ENCODE measurements at places on chromosomes 5 and 9.

- DNase-seq = no peak
Observed at GRCh38 chr9:108776920-108777639, 78.7 kb downstream of the ACTL7B start.

DNA sequence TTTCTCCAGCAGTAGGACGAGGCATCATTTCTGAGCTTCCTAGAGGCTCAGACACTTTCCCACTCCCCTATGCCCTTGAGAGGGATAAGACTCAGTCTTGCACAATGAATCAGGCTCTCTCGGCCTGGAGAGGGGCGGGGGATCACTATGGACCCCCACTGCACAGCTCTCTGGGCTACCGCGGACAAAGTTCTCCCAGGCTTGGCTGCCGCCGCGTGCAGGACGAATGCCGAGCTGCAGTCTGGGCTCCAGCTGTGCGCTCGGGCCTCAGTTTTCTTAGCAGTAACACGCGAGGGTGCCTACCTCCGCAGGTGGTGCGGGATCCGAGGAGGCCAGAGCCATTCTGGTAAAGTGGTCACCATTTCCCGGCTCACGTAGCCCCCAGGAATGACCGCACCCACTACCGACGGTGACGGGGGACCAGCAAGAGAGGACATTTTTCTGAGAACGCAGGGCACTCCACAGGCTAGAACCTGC is 3.4 kb upstream of the MYORG start:
- no peak for DNase-seq

DNA sequence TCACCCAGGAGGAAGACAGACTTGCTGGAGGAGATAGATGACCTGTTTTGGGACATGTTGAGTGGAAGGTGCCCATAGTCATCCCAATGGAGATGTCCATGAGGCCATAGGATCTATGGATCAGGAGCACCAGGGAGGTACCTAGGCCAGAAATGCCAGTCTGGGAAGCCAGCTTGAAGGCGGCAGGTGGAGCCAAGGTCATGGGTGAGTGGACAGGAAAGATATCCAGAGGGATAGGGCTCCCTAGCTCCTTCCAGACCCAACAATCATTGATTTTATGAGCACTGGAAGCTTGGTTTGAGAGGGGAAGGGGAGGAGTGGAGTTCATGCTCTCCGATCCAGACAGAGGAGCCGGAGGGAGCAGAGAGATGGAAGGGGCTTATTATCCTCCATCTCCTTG is 252.6 kb downstream of the CDK5RAP2 start:
- DNase-seq = no peak

DNA sequence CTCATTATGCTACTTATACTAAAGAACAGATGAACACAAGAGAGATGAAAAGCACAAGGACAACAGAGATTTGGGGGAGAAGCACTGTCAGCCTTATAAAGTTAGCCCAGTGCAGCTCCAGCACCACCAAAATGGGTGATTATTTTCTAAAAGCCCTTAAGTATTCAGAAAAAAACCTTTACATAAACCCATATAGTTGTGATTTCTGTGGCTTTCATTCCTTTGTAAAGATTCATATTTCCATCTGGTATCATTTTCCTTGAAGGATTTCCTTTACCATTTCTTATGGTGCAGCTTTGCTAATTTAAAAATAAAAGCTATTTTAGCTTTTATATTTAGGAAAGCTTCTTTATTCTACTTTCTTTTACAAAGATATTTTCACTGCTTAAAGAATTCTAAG is 311.0 kb downstream of the TMEM167A start:
- no peak for DNase-seq

All from A549 (cell line).